ENCODE measurements at places on chromosomes 3 and 15.

DNA sequence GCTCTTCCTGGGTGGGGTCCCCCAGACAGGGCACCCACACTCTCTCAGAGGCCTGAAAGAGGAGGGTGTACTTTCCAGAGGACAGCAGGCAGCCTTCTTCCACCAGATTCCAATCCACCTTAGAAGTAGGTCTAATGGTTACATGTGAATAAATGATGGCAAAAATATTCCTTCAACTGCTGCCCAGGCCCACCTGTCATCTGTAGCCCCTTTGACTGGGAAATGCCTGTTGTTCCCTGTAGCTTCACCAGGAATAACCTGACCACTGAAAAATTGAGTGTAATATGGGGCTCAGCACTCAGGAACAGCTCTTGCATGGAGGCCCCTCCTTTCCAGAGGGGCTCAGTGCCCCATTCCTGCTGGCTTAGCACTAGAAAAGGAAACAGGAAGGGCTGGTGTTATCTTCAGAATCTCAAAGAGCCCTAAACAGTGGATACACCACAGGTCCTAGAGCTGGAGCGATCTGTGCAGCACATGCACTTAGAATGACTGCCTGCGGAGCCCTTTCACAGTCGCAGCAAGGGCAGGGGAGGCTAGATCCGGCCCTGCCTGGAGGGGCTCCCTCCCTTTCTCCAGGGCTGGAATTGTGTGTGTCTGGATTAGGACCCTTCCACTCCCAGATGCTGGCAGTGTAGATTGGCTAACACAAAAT is 32.1 kb downstream of the SLC22A14 start:
- DNase-seq = no peak
- H3K4me1 ChIP-seq = no peaks in the 10 kb centered on the region
- H3K27ac ChIP-seq = no peak overlapping the region
- H3K27me3 ChIP-seq = no peaks in the 10 kb centered on the region
- no peaks in the 10 kb centered on the region for H3K36me3 ChIP-seq

DNA sequence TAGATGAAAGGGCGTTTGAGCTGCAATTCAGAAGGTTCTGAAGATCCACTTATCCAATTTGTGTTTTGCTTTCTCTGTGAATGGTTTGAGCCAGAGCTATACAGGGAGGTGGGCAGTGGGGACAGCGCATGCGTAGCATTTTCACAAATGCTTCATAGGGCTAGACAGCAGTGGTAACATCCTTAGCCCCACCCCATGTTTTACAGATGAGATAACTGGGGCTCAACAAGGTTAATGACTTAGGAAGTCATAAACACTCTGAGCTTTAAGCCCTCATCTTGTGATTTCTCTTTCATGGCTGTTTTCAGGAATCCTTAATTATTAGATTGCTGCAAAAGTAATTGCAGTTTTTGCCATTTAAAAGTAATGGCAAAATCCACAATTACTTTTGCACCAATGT is 408.7 kb downstream of the IL5RA start:
- H3K36me3 ChIP-seq = no peaks in the 10 kb centered on the region
- H3K4me1 ChIP-seq = no peaks in the 10 kb centered on the region
- no peak for DNase-seq
- H3K27me3 ChIP-seq = no peaks in the 10 kb centered on the region
- H3K4me3 ChIP-seq = no peak overlapping the region

DNA sequence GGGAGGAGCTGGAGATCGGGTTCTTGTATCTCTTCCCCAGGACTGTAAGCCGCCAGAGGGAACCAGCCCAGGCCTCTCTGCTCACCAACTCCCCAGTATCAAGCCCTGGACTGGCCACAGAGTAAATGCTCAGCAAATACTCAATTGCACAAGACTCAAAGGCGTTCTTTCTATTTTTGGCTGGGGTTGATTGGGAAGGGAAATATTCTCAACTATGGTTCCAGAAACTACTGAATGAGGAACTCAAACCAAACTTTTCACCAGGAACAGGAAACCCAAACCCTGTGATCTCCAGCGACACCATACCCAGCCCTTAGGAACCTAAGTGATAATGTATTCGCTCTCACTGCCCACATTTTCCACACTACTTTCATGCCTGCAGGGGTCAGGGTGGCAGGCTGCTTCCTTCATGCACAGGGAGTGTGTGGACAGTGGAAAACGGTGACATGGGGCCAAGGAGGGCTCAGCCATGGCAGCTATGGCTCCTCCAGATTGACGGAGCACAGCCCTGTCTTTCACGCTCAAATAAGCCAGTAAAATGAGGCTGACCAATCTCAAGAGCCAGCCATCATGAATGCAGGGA is 124.7 kb upstream of the RAD18 start:
- no peaks in the 10 kb centered on the region for H3K27me3 ChIP-seq
- H3K4me3 ChIP-seq = no peak overlapping the region
- no peak overlapping the region for H3K27ac ChIP-seq
- H3K4me1 ChIP-seq = peaks cover 2% of the 10 kb centered on the region

DNA sequence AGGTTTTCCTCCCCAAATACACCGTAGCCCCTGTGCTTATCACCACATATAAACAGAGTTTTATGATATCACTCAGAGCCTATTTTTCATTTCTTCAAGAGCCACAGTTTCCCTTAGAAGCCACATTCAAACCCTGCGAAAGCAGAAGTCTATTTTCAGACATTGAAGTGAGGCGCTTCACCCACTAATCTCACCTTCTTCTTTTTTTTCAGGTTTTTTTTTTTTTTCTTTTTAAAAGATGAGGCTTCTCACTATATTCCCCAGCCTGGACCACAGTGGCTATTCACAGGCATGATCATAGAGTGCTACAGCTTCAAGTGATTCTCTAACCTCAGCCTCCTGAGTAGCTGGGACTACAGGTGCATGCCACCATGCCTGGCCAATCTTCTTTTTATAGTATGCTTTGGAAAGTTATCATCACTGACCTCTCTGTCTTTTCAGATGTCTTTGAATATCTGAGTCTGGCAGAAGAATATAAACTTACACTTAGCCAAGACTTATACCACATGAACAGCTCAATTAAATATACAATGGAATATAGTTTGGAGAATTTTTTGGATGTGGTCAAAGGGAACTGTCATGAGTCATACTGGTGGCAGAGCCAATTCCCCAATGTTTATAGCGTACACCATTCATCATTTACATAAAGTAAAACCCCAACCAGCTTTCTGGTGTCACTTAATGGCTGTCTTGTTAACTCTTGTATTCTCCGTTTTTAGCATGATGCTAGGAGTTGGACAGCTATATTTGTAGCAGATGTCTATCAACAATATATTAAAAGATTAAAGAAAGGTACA is 59.7 kb upstream of the CCDC50 start:
- no peak overlapping the region for H3K27ac ChIP-seq
- no peaks in the 10 kb centered on the region for H3K36me3 ChIP-seq
- no peak overlapping the region for H3K4me3 ChIP-seq
- no peaks in the 10 kb centered on the region for H3K4me1 ChIP-seq

GRCh38 chr3:133479895-133480669 is 80.2 kb downstream of the BFSP2 start:
- no peak overlapping the region for H3K4me3 ChIP-seq
- H3K27ac ChIP-seq = peak overlapping the region; percentile 20
- H3K36me3 ChIP-seq = peaks cover 12% of the 10 kb centered on the region
- H3K27me3 ChIP-seq = no peaks in the 10 kb centered on the region
- DNase-seq = no peak

GRCh38 chr3:65412588-65412987 is 626.1 kb downstream of the MAGI1 start:
- H3K36me3 ChIP-seq = no peaks in the 10 kb centered on the region
- H3K27ac ChIP-seq = no peak overlapping the region
- no peaks in the 10 kb centered on the region for H3K27me3 ChIP-seq

DNA sequence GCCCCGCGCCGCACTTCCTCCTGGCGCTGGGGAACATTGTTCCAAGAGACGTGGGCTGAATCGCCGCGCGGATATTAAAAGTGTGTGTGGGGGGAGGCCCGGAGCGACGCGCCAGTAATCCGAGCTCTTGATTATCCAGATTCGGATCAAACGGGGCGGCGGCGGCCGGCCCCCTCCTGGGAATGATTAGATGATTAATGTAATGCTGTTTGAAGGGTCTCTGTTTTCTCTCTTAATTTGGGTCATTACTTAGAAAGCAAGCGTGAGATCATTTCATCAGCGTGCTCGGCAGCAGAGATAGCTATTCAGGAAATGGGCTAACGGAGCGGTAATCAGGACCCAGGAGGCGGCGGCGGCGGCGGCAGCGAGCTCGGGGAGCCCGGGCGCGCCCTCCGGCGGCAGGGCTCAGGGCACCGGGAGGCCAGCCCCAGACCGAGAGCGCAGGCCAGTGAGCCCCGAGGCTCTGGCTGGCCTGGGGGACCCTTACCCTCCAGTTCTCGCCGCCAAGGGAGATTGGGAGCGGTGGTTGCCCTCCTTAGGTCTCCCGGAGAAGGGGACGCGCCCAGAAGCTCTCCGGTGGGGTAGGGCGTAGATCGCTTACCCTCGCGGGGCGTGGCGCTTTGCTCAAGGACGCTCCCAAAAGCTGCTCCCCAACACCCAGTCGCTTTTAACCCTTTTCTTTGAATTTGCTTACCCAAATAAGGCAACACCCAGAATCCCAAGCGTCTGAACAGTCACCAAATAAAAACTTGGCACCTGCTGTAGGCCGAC is 4.5 kb downstream of the FEZF2 start:
- H3K27ac ChIP-seq = no peak overlapping the region
- no peak for DNase-seq
- H3K4me3 ChIP-seq = peak overlapping the region; percentile 20
- peaks cover 8% of the 10 kb centered on the region for H3K36me3 ChIP-seq
- peaks cover 85% of the 10 kb centered on the region for H3K27me3 ChIP-seq

- peaks cover 7% of the 10 kb centered on the region for H3K36me3 ChIP-seq
- H3K4me3 ChIP-seq = peak overlapping the region; percentile 98
- peaks cover 47% of the 10 kb centered on the region for H3K4me1 ChIP-seq
- peak overlapping the region; percentile 99 for H3K27ac ChIP-seq
These were observed 922 bp upstream of the TAMM41 start for GRCh38 chr3:11847607-11848006.

DNA sequence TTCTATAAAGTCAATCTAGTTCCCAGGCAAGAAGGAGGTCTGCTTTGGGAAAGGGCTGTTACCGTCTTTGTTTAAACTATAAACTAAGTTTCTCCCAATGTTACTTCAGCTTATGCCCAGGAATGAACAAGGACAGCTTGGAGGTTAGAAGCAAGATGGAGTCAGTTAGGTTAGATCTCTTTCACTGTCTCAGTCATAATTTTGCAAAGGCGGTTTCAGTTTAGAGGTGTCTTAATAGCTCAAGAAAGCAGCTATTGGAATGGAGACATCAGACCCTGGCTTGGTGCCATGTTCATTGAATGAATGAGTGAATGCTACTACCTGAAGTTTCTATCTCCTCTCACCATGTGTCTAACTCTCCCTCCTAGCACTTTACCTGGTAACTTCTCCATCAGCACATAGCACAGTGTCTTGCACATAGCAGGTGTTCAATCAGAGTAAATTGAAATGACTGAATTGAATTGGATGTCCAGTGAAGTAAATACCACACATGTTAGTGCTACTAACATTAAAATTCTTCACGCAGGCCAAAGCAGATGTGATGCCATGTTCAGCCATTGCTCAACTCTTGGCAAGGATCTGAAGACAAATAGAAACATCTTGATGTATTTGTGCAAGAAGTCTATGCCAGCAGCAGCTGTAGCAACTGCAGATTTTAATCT is 28.2 kb downstream of the CLEC3B start:
- H3K27ac ChIP-seq = no peak overlapping the region
- DNase-seq = no peak
- no peak overlapping the region for H3K4me3 ChIP-seq
- H3K36me3 ChIP-seq = no peaks in the 10 kb centered on the region
- H3K4me1 ChIP-seq = peaks cover 2% of the 10 kb centered on the region

DNA sequence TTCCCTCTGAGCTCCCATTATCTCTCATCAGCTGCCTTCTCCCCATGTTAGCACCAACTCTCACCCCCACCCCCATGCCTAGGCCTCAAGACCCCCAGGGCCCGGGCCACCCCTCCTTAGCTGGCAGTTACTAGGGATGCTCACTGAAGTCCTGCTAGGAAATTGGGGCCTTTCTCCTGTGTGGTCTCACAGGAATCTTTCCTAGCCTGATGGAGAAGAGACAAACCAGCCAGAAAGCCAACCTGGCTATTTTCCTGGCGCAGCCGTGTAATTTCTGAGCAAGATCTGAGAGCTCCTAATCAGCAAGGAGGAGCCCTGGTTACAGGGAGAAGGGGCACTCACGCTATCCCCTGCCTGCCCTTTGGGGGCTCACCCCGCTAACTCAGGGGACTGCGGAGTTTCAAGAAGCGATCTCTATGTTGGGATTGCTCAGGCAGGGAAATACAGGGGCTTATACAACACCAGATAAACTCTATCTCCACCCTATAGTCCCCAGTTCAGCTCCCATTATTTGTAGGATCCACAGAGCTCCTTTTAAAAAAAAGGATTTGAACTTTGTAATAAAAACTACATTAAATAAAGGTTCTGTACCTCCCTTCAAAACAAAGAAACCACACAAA is 25.2 kb downstream of the NR2F2 start:
- no peak overlapping the region for H3K27ac ChIP-seq
- H3K36me3 ChIP-seq = peaks cover 9% of the 10 kb centered on the region
- H3K4me1 ChIP-seq = peaks cover 30% of the 10 kb centered on the region
- no peak for DNase-seq
- H3K4me3 ChIP-seq = peak overlapping the region; percentile 87

- no peak overlapping the region for H3K4me3 ChIP-seq
- H3K27me3 ChIP-seq = no peaks in the 10 kb centered on the region
- H3K4me1 ChIP-seq = no peaks in the 10 kb centered on the region
- DNase-seq = no peak
- H3K27ac ChIP-seq = no peak overlapping the region
These were observed 22.3 kb downstream of the AP4E1 start for GRCh38 chr15:50930792-50931191.

DNA sequence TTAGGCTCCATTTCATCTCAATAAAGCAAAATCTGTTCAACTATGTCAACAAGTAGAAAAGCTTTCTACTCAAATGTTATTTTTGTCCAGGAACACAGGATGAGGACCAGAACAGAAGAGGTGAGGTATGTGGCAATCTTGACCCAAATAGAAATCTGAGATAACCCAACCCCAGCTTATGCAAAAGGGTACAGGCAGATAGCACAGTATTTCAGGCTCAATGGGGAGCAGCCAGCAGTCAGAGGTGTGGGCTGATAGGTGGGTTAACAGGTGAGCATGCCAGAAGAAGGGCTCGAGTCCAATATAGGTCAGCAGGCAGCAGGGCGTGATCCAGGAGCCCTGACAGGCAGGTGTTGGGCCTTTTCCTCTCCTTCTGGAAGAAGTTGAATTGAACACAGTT is 281.2 kb upstream of the NR2F2 start:
- peaks cover 31% of the 10 kb centered on the region for H3K27me3 ChIP-seq
- H3K4me1 ChIP-seq = peaks cover 10% of the 10 kb centered on the region
- DNase-seq = no peak

- peak overlapping the region; percentile 93 for H3K27ac ChIP-seq
- peaks cover 42% of the 10 kb centered on the region for H3K27me3 ChIP-seq
- peak; percentile 55 for DNase-seq
- H3K36me3 ChIP-seq = peaks cover 4% of the 10 kb centered on the region
- peak overlapping the region; percentile 64 for H3K4me3 ChIP-seq
These were observed 303.1 kb downstream of the RPLP1 start for GRCh38 chr15:69755551-69756310.
